ENCODE measurements at places on chromosomes 2 and 18.

- no peak for DNase-seq
These were observed 3.1 kb upstream of the MSGN1 start for GRCh38 chr2:17813010-17813741.

DNA sequence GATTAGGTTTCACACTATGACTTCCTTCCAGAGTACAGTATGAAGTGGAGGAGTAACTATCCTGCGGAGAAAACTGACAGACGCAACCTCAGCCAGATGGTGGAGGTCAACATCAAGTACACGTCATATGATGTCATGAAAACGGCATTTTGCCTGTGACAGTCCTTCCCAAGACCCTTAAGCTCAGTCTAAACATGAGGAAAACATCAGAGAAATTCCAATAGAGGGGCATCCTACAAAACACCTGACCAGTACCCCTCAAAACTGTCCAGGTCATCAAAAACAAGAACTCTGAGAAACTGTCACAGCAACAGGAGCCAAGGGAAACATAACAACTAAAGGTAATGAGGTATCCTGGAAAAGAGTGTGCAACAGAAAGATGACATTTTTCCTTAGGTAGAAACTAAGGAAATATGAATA lies 1.7 kb downstream of the RNU4ATAC start:
- peak; percentile 79 for DNase-seq

DNA sequence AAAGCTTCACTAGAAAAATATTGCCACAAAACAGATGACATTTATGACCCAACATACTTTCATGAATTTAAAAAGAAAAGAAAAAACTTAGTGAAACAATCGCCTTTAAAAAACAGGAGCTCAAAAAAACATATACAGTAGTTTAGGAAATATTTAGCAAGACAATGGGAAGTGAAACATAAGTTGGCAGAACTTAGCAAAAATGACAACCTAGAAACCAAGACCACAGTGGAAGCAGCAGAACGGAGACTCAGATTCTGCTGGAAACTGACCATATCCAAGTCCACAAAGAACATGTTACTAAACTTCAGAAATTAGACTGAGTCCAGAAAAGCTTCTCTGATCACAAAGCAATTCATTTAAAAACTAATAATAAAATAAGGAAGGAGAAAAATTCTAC lies 41.8 kb upstream of the CTAGE1 start:
- no peak for DNase-seq

DNA sequence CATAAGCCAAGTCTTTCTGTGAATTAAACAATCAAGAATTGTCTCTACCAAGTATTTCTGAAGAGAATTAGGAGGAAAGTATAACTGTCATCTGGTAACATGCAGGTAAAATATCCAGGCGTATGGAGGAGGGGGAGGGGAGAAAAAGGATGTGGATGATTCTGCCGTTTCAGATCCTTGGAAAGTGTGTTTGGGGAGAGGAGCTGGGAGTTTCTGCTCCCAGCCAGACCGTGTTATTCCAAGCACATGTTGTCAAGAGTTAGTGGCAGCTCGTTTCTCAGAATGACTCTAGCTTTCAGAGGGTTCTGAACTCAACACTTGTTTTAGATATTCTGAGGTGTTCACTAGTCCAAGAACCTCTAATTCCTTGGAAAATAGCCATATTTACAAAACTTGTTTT lies 137.6 kb downstream of the FAM124B start:
- no peak for DNase-seq

- DNase-seq, result no peak
These were observed 213.9 kb downstream of the VAPA start for GRCh38 chr18:10127729-10128128.

GRCh38 chr18:46152808-46153617 lies 48.8 kb downstream of the HAUS1 start:
- no peak for DNase-seq

GRCh38 chr2:46073540-46074046 lies 223.6 kb upstream of the EPAS1 start:
- DNase-seq, result peak; percentile 97

DNA sequence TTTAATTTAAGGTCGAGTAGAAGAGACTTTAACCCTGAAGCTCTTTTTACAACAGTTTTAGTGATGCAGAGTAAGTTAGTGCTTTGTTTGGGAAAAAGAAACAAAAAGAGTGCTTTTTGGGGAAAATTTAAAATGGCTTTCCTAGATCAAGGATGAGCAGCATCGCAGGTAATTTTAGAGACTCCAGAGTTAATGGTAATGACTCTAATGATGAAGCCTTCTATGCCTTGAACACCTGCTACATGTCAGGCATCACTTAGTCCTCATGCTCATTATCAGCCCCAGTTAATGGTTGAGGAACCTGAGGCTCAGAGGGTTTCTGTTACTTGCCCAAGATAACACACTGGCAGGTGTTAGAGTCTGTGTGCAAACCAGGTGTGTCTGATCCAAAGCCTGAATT lies 167.8 kb downstream of the ACOXL start:
- DNase-seq, result no peak

GRCh38 chr2:2872713-2873449 lies 504.7 kb downstream of the EIPR1 start:
- no peak for DNase-seq

DNA sequence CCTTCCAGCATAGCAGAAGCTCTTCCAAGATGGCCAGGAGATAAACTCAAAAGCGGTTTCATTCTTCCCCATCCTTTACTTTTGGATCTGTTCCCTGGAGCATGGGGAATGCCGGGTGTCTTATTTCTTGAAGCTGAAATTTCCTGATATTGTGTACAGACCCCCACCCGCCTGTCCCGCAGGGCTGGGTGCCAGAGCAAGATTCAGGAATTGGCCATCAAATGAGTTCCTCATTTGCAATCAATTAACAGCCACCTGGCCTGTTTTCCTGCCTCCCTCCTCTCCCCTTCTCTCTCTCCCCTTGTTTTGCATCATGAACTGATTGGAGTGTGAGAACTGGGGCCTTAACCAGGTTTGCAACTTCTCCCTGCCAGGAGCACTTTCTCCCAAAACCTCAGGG lies 202.1 kb downstream of the SH3RF3 start:
- no peak for DNase-seq

DNA sequence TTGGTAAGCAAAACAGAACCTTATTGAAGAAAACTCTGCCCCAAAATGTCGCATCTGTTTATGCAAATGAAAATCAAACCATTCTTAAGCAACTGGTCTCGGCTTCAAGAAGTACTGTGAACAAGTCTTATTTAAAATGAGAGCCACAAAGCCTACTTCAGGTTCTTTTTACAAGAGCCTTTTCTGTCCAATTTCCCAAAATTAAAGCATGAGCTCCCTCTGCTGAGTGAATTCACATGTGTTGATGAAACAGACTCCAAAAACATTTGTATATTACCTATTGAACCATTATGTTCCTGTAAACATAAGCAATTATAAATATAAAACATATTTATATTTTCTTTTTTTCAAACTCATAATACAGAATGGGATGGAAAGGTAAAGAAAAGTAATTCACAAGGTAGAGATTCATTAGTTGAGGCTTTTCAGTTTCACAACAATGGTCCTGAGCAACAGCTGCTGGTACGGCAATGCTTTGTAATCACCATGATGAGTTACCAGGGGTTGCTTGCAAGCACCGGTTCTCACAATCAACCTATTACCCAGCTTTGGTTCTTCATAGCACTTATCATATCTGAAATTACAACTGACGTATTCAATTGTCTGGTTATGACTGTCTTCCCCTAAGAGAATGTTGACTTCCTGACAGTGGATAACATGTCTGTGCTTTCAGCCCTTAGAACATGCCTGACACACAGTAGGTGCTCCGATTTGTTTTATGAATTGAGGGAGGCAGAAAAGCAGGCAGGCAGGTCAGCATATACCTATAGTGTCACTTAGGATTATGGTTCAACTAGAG lies 108.4 kb upstream of the BZW1 start:
- DNase-seq, result peak; percentile 81

DNA sequence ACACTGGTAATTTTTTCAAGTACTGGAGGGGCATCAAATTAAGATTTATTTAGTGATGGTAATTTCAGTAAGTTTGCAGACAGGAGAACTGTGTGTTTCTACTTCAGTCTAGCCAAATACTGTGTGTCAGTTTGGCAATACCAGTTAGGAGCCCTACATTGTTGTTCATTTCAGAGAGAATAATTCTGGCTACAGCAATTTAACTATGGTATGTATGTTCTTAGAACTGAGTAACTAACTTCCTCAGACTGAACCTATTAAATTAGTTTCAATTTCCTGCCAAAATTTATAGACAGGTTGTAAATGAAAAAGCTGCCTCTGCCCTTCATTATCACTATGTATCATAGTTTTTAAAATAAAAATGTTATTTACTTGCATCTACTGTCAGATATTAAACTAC lies 332.4 kb downstream of the PARD3B start:
- no peak for DNase-seq

GRCh38 chr2:15633043-15633970 lies 41.6 kb downstream of the DDX1 start:
- DNase-seq, result no peak

- no peak for DNase-seq
These were observed 245.6 kb downstream of the NRXN1 start for GRCh38 chr2:50786345-50786744.

GRCh38 chr18:76697441-76697901 lies 124.9 kb upstream of the ZNF236 start:
- peak; percentile 62 for DNase-seq

DNA sequence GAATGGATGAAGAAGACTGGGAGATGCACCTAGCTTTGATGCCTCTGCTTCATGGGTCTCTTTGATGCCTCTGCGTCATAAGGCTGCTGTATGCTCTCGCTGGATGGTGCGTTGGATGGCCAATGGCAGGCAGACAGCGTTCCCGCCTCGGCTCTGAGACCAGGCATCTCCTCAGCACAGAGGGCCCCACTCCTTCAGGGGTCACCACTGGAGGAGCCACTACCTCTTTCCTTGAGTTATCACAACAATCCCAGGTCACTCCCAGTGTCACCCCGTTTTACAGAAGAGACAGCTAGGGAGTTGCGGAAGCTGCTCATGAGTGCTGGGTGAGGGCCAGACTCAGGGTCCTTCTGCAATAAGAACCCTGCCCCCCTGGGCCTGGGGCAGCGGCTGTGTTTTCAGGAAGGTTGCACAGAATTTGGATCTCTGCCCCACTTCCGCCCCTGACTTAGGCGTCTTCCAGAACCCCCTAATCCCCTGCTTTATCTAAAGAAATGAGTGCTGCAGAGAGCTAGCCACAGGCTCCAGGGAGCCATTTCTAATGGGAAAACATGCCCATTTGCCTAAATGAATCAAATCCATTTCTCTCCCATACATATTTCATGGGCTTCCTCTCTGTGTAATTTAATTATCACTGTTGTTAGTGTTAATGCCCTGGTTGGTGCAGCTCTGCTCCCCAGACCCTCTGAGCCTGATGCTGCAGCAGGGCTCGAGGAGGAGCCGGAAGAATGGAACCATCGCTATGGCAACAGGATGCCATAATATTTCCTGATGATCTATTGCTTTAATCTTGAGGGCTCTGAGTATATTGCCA lies 131.8 kb upstream of the HS6ST1 start:
- DNase-seq, result no peak

DNA sequence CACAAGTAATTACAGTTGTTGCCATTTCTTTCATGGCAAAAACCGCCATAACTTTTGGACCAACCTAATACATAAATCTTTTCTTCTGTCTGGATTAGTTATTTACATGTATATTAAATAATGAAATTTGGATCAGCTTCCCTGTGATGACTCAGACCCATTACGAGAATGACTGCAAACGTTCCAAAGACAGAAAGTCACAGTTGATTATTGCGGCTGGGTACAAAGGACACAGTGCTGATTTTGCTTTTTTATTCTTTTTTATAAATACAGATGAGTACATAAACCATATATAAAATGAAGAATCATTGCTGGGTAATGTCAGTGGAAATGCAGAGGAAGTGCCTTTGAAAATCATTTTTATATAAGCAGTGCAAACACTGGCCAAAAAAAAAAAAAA lies 126.2 kb downstream of the TWIST2 start:
- peak; percentile 51 for DNase-seq

GRCh38 chr2:120993661-120994060 lies 258.0 kb downstream of the GLI2 start:
- DNase-seq, result no peak

- DNase-seq, result no peak
These were observed 6.6 kb downstream of the RPS7 start for GRCh38 chr2:3581367-3582262.

GRCh38 chr2:38269421-38269820 lies 107.7 kb downstream of the ATL2 start:
- peak; percentile 51 for DNase-seq

- DNase-seq, result no peak
These were observed 767 bp downstream of the TPRKB start for GRCh38 chr2:73736378-73736777.

- DNase-seq, result no peak
These were observed 72.8 kb upstream of the LDLRAD4 start for GRCh38 chr18:13145636-13146190.

- DNase-seq, result no peak
These were observed 222.3 kb downstream of the ZBTB7C start for GRCh38 chr18:48186861-48187260.

Measured in iris pigment epithelial cell (primary cell).